Kidney tubule cell (primary cell): ENCODE measurements at places on chromosomes 1 and 21.

DNA sequence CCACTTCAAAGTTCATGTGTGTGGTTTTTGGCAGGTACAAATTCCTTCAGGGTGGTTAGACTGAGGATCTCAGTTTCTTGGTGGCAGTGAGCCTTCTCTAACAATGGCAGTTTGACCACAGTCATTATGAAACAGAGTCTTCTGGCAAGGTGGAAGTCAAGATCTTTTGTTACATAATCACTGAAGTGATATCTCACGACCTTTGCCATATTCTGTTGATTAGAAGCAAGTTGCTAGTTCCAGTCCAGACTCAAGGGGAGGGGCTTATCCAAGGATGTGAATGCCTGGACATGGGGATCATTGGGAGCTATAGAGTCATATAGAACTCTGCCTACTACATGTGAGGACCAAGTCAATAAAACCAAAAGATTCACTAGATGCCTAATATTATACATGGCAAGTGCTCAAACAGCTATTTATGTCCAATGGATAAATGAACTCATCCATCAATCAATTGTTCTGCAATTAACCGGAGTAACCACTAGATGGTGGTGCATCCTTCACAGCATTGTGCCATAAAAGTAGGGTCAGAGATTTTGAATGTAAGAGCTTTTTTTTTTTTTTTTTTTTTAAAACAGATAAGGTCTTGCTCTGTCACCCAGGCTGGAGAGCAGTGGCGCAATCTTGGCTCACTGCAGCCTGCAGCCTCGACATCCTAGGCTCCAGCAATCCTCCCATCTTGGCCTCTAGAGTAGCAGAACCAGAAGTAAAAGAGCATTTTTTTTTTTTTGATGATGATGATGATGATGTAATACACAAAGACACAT, 131.9 kb downstream of the CRB1 start:
- peak; percentile 52 for DNase-seq

- peak; percentile 83 for DNase-seq
Measured at GRCh38 chr1:70353601-70354331, 756 bp downstream of the ANKRD13C start.

GRCh38 chr1:244970236-244970743, 105.9 kb upstream of the HNRNPU start:
- peak; percentile 84 for DNase-seq

DNA sequence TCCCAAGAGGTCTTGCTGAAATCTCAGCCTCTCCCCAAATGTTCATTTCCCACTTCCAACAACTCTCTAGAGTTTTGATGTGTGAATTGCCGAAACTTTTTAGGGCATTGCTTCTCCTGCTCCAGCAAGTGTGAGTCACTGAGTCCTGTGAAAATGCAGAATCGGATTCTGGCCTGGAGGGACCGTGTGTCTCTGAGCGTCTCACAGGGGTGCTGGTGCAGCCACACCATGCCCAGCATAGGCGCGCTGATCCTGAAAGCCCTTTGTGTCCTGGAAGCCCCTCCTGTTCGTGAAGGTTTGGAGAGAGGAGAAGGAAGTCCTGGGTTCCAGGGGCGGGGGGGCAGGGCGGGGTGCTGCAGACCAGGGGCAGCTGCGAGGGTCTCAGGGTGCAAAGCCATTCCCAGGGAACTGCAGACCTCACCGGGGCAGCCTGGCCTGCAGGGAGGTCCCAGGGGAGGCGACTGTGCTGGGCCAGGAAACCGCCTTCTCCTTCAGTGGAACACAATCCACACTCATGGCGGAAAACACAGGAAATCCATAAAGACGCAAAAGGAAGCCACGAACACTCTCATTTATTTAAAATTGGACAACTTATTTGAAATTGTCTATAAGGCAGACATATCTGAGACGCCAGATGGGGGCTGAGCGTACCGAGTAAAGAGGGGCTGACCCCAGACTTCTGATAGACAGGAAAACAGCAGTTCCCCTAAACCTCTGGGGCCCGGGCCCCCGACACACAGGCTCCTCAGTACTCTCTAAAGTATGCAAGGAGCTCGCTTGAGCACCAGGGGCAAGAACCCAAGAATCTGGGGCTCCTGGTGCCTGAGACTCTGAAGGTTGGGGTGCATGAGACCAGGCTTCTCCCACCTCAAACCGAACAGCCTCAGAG, 43.5 kb upstream of the ADARB1 start:
- DNase-seq: no peak

DNA sequence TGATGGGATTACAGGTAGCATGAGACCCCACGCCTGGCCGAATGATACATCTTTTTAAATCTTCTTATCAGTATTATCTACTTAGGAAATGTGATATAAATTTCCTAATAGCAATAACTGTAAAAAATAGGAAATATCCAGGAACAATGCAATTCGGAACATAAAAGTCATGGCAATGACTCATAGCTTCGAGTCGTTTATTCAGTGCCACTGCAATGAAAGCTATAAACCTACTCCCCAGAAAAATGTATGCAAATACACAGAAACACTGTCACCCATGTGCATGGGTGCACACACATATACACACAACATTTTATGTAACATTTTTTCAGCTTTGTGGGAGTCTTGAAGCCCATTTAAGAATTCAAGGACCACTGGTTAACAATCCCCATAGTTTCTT, 194.6 kb downstream of the PATJ start:
- no peak for DNase-seq

DNA sequence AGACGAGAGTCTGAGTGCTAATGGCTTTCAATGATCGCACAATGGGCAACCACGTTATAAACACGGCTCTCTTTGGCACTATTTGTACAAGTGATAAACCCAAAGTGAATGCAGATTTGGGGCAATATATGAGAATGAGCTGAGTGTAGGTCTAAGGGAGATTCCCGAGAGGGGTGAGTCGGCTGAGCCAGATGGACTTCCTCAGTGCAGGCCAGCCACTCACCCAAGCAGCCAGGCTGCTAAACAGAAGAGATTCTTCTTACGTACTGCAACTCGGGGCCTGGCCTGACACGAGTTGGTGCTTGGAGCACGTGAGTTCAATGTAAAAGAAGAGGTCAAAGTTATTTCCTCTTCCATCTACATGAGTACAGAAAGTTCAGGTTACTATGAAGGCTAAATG, 6.2 kb upstream of the MIXL1 start:
- DNase-seq: peak; percentile 17

GRCh38 chr1:176866011-176866714, 298.3 kb downstream of the ASTN1 start:
- peak; percentile 79 for DNase-seq

DNA sequence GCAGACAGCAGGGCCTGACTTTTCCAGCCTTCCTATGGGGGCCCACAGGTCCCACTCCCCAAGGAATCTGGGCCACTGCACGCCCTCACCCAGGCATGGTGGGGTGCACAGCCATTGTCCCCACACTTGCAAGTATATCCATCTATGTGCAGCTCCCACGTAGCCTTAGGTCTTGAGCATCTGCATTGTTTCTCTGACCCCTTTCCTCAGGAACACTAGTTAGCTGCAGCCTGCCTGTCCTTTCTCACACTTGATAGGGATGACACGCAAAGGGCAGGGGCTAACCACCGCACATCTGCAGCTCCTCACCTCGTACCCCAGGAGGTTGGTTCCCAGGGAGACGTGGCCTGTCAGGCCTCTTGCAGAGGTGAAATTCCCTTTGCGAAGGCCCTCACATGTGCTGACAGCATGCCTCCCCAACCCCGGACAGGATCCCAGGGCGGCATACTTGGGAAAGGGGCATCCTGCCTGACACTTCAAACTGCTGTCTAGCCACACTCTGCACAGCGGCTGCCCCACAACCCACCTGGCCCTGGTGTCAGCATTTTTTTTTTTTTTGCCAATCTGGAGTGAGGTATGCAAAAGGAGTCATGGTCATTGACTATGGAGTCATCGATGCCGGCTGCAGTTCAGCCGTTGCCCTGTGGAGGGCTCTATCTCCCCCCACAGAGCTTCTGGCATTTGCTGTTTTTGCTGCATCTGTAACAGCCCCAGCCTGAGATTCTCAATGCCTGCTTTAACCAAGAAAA, 5.0 kb downstream of the JMJD4 start:
- DNase-seq: peak; percentile 74

DNA sequence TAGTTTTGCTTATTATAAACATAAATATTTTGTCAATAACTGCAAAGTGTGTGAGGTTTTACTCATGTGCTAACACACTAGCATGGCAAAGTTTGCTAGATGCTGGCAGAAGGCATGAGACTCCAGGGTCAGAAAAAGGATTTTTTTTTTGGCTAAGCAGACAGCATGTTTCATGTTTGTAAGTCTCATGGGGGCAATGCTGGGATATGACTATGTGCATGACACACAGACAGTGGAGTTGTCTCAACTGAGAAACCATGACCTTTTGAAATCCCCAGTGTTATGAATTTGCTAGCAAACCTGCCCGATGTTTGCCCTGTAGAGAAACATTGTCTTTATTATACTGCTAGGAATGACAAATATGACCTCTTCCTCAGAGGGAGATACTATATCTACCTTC, 448.2 kb downstream of the BRINP3 start:
- DNase-seq: no peak

GRCh38 chr1:205407970-205408369, 13.9 kb downstream of the LEMD1 start:
- DNase-seq: no peak

- peak; percentile 86 for DNase-seq
Measured at GRCh38 chr1:51736702-51737101, 119.8 kb downstream of the OSBPL9 start.

DNA sequence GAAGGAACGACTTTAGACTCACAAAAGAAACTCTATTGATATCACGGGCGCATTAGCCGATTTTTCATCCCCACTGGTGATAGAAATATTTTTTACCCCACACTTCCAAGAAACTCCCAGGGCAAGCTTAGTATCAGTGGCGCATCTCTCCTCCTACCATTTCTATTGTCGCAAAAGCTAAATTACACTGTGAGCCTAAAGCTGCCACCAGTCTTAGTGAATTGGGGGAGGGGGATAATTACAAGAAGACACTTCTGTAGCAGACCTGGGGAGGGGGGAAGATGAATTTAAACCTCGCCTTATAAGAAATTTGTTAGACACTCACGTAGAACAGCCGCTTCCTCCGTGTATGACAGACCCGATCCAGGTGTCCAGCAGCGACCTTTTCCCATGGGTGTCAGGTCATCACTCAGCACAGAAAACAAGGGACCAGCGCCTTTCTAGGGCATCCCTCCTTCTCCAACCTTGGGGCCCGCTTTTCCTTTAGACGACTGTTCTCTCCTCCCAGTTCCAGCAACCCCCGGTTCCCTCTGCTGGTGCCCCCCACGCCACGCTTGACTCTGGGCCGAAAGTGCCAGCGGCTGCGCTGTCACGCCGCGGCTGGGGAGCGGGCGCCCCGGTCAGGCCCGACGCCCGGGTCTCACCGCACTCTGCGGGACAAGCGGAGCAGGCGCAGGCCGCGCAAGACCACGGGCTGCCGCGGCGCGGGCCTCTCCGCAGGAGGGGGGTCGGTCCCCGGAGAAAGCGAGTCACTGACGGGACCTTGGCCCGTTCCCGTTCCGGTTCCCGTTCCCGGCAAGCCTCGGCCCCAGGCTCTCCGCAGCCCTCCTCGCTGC, 821 bp downstream of the PHC2 start:
- DNase-seq: peak; percentile 35

- no peak for DNase-seq
Measured at GRCh38 chr1:14003552-14003951, 303.6 kb downstream of the PRDM2 start.

DNA sequence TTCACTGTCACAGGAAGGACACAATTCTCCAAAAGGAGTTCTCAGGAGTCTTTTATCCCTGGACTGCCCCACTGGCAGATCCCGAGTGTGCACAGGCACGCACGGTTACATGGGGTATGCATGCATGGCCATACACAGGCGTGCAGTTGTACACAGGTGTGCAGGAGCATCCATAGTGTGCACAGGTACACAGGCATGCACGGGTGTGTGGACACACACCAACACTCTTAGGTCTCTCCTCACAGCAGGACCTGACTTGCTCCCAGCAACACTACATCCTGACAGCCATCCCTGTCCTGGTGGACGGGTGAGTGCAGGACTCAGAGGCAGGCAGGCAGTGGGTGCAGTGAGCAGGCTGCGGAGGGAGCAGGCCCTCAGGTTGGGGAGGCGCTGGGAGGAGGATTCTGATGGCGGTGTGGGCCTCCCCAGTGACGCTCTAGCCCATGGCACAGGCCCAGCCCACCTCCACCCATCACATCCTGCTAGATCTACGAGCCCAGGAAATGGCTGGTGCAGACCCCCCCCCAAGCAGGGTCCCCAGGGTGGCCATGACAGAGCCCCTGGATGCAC, 28.4 kb downstream of the SLC19A1 start:
- DNase-seq: no peak

- DNase-seq: no peak
Measured at GRCh38 chr1:59747420-59748024, 67.2 kb upstream of the HOOK1 start.
